ENCODE measurements at places on chromosomes 16 and 17. TPM values are rescaled to one million over a fixed set of nuclear protein-coding genes. Genes with fewer than 3 reads are reported as not detected.

Gene AURKB
- total RNA-seq, result 116 TPM

Gene PDILT
- not detected for total RNA-seq

Gene KRT25
- total RNA-seq, result not detected

Gene EME2
- 22.7 TPM for total RNA-seq

Gene NUTF2
- 174 TPM for total RNA-seq
